Activated naive CD8-positive, alpha-beta T cell treated with anti-CD3 and anti-CD28 coated beads, Interleukin-2, amount 10 ng/mL, durations not matched to agents 7 days and 5 days (primary cell): ENCODE measurements at places on chromosomes 7 and 10. TPM values are rescaled to one million over a fixed set of nuclear protein-coding genes. Genes with fewer than 3 reads are reported as not detected.

- no peak overlapping the region for H3K4me3 ChIP-seq
- H3K27me3 ChIP-seq = no peaks in the 10 kb centered on the region
- no peak for DNase-seq
- no peaks in the 10 kb centered on the region for H3K4me1 ChIP-seq
- no peak overlapping the region for H3K27ac ChIP-seq
Observed at GRCh38 chr10:131630772-131631258, 270.0 kb upstream of the PPP2R2D start.

DNA sequence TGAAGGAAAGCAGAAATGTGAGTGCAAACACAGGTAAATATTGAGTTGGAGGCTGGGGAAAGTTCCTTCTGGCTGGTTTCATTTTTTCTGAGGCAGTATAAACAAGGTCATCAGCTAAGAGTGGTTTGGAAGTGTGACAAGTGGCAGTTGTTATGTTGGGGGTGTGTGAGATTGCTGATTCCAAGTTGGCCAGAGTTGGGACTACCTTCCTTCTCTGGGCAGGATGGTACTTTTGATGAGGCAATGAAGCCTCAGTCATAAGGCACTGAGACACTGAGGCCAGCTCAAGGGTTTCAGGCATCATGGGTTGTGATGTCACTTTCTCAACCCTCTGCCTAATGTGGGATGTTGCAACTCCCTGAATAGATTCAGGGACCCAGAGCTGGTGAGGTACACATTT is 8.2 kb upstream of the PTTG1IP2 start:
- H3K27ac ChIP-seq = no peak overlapping the region
- peaks cover 9% of the 10 kb centered on the region for H3K4me1 ChIP-seq
- H3K27me3 ChIP-seq = peaks cover 4% of the 10 kb centered on the region
- peaks cover 8% of the 10 kb centered on the region for H3K36me3 ChIP-seq

GRCh38 chr7:37769291-37769690 is 79.1 kb upstream of the NME8 start:
- H3K27me3 ChIP-seq = peaks cover 3% of the 10 kb centered on the region
- peaks cover 2% of the 10 kb centered on the region for H3K36me3 ChIP-seq
- H3K4me3 ChIP-seq = no peak overlapping the region
- H3K27ac ChIP-seq = no peak overlapping the region
- H3K4me1 ChIP-seq = peaks cover 16% of the 10 kb centered on the region
- no peak for DNase-seq

The SLC18A3 gene
- not detected for total RNA-seq

The CPN1 gene
- not detected for total RNA-seq

- H3K4me3 ChIP-seq = no peak overlapping the region
- peaks cover 7% of the 10 kb centered on the region for H3K27me3 ChIP-seq
- H3K36me3 ChIP-seq = no peaks in the 10 kb centered on the region
- no peak overlapping the region for H3K27ac ChIP-seq
Observed at GRCh38 chr10:1525354-1526162, 211.8 kb downstream of the ADARB2 start.

- DNase-seq = no peak
- H3K36me3 ChIP-seq = no peaks in the 10 kb centered on the region
- H3K27me3 ChIP-seq = peaks cover 39% of the 10 kb centered on the region
- no peak overlapping the region for H3K4me3 ChIP-seq
- H3K27ac ChIP-seq = no peak overlapping the region
Observed at GRCh38 chr10:101246639-101247038, 17.4 kb upstream of the LBX1 start.

DNA sequence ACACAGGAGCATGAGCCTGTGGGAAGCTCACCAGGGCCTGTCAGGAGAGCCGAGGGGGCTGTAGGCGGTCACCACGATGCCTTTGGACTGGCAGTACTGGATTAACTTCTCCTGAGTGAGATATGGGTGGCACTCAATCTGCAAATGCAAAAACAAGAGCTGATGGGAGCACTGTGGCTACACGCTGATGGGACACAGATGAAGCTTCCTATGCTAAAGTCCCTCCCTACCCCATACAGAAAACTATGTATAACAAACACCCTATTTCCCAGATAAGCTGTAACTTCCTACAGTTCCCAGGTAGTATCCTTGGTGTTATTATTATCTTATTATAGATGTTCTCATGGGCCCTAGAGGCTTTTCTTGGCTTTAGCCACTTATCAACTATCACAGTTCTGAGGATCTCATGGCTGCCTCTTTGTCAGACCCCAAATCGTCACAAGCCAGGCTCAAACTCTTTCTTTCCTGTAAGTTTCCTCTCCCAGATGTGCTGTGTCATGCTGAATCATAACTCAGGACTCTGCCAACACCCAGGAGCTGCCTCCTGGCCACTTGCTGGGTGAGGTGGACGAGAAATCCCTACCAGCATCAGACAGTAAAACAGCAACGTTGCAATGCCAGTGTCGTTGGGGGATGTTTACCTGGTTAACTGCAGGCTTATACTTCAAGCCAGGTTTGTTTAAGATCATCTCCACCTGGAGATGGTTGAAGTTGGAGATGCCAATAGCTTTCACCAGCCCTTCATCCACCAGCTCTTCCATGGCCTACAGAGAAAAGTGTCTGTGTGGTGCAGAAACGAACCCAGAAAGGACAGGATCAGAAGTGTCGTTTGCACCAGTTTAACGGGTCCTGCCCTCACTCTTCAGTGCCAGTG is 10.3 kb downstream of the AKR1B1 start:
- no peaks in the 10 kb centered on the region for H3K27me3 ChIP-seq
- no peak overlapping the region for H3K4me3 ChIP-seq
- no peak for DNase-seq
- H3K4me1 ChIP-seq = peaks cover 3% of the 10 kb centered on the region
- no peak overlapping the region for H3K27ac ChIP-seq
- H3K36me3 ChIP-seq = peaks cover 1% of the 10 kb centered on the region

DNA sequence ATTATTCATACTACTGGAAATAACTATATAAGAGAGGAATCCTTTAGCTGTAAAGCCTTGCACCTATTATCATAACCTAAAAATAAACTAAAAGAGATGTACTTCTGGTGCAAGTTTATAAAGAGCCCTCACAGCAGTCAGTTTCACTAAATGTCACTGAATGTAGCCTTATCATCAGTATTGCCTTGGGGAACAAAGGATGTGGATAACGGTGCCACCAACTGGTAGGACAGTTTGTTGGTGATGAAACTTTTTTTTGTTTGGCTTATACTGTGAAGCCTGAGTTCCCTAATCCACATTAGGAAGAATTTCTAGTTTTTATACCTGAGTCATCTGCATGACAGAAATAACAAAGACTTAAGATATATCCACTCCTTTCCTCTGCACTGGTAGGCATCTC is 117.9 kb upstream of the COL1A2 start:
- peaks cover 20% of the 10 kb centered on the region for H3K27me3 ChIP-seq
- H3K36me3 ChIP-seq = no peaks in the 10 kb centered on the region
- no peak overlapping the region for H3K27ac ChIP-seq
- H3K4me1 ChIP-seq = no peaks in the 10 kb centered on the region
- H3K4me3 ChIP-seq = no peak overlapping the region

DNA sequence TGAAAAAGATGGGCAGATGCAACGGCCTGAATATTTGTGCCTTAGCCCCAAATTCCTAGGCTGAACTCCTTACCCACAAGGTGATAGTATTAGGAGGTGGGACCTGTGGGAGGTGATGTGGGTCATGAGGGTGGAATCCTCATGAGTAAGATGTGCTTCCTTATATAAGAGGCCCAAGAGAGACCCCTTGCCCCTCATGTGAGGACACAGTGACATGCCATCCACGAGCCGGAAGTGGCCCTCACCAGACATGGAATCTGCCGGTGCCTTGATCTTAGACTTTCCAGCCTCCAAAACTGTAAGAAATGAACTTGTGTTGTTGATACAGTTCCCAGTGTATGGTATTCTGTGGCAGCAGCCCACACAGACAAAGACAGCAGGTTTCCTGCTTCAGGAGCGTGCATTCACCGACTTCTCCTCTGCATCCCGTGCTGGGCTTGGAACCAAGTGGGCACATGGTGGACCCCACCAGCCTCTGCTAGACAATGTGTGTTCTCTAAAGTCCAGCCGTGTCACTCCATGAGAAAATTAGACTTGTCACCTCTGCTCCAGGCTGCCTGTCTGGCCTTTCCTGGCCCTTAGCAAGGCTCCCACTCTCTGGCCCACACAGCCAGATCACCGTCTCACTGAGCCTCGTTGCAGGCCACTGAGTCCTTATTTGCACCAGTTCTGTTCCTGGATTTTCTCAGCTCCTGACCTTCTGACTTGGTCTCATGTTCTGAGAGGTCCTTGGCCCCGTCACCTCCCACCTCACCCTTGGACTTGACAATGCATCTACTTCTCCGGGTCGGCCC is 52.9 kb upstream of the CACUL1 start:
- H3K4me1 ChIP-seq = no peaks in the 10 kb centered on the region
- no peaks in the 10 kb centered on the region for H3K27me3 ChIP-seq
- H3K4me3 ChIP-seq = no peak overlapping the region
- H3K27ac ChIP-seq = no peak overlapping the region
- no peaks in the 10 kb centered on the region for H3K36me3 ChIP-seq
- no peak for DNase-seq

DNA sequence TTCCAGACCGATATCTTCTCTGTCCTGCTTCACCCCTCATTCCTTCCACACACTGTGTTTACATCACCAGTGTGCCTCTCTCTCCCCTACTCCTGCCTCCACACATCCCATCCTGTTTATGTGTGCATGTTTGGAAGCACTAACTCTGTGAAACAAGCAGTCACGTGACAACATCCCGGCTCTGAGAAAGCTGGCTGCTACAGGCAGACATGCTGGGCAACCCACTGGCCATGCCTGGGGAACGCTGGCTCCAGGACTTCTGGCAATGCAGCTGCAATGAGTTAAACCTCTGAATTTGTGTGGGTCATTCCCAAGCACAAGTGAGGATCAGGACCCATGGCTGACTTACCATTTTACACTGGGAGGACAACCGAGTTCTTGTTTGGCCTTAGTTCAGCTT is 74.0 kb downstream of the WNT2 start:
- H3K4me3 ChIP-seq = no peak overlapping the region
- no peak overlapping the region for H3K27ac ChIP-seq
- H3K36me3 ChIP-seq = no peaks in the 10 kb centered on the region
- no peak for DNase-seq
- H3K27me3 ChIP-seq = peaks cover 2% of the 10 kb centered on the region
- no peaks in the 10 kb centered on the region for H3K4me1 ChIP-seq

The TMEM254 gene
- 13.8 TPM for total RNA-seq

The MUC12 gene
- not detected for total RNA-seq

GRCh38 chr7:119010635-119011034 is 786.1 kb downstream of the ANKRD7 start:
- DNase-seq = no peak
- H3K36me3 ChIP-seq = no peaks in the 10 kb centered on the region
- H3K4me3 ChIP-seq = no peak overlapping the region
- no peaks in the 10 kb centered on the region for H3K4me1 ChIP-seq
- no peak overlapping the region for H3K27ac ChIP-seq

- peaks cover 5% of the 10 kb centered on the region for H3K27me3 ChIP-seq
- no peak for DNase-seq
- no peaks in the 10 kb centered on the region for H3K4me1 ChIP-seq
- no peaks in the 10 kb centered on the region for H3K36me3 ChIP-seq
- no peak overlapping the region for H3K27ac ChIP-seq
- no peak overlapping the region for H3K4me3 ChIP-seq
Observed at GRCh38 chr10:95482501-95483233, 78.5 kb downstream of the SORBS1 start.

- DNase-seq = no peak
- H3K4me1 ChIP-seq = peaks cover 13% of the 10 kb centered on the region
- H3K27me3 ChIP-seq = peaks cover 15% of the 10 kb centered on the region
- H3K27ac ChIP-seq = no peak overlapping the region
- H3K36me3 ChIP-seq = no peaks in the 10 kb centered on the region
Observed at GRCh38 chr7:25970911-25971310, 181.1 kb upstream of the NFE2L3 start.

DNA sequence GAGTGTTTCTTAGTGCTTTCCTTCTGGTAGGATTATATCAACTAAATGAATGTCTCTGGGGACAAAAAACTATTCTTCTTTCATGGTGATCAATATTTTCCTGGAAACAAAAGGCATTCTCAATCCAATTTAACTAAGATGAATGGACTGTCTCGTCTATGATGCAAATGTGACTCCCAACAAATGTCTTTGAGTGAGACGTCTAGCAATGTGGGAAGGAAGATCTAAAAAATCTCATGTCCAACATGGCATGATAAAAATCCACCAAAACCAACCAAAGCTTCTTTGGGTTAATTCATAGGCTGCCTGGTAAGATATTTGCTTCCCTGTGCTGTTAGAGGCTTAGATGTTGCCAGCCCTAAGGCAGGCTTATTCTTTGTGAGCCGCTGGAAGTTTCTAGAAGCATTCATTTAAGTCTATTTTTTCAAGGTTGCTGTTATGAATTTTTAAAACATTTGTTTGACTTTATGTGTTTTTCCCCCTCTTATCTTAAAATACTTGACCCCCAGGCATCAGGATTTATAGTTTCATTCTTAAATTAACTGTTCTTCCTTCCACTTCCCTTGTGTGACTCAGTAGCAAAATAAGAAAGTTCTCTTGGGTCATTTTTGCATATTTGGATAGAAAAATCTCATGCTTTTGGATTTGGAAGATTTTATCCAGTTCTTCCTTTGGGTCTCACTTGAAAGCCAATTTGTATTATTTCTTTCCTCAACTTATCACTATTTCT is 156.3 kb downstream of the NRP1 start:
- no peak overlapping the region for H3K27ac ChIP-seq
- peaks cover 14% of the 10 kb centered on the region for H3K27me3 ChIP-seq
- no peaks in the 10 kb centered on the region for H3K36me3 ChIP-seq
- DNase-seq = no peak

The DOCK1 gene
- total RNA-seq = 0.06 TPM

DNA sequence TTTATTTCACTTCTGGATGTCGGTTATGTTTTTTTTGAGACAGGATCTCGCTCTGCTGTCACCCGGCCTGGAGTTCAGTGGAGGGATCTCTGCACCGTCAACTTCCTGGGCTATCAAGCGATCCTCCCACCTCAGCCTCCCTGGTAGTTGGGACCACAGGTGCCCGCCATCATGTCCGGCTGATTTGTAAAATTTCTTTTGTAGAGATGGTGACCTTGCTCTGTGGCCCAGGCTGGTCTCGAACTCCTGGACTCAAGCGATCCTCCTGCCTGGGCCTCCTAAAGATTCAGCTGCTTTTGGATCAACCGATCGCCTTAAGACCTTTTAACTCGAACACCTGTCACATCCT is 606 bp upstream of the RABGEF1 start:
- H3K27me3 ChIP-seq = no peaks in the 10 kb centered on the region
- H3K4me1 ChIP-seq = peaks cover 10% of the 10 kb centered on the region
- peaks cover 27% of the 10 kb centered on the region for H3K36me3 ChIP-seq
- no peak for DNase-seq
- peak overlapping the region; percentile 96 for H3K4me3 ChIP-seq

DNA sequence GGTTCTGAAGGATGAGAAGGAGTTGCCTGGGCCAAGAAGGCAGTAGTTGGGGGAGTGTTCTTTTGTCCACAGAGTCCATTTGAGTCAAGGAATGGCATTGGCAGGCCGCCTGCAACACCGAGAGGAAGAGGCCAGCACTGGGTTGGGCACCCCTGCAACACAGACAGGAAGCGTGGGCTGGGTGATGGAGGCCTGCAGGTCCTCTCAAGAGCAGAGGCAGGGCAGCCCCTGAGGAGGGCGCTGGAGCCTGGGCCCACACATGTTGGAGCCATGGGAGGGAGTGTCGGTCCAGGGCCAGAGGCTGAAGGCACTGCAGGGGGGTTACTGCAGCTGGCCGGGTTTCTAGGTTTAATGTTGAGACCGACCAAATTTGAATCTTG is 137.3 kb downstream of the PTPN20 start:
- no peaks in the 10 kb centered on the region for H3K36me3 ChIP-seq
- DNase-seq = peak; percentile 39
- no peaks in the 10 kb centered on the region for H3K27me3 ChIP-seq
- no peak overlapping the region for H3K4me3 ChIP-seq
- peaks cover 12% of the 10 kb centered on the region for H3K4me1 ChIP-seq
- H3K27ac ChIP-seq = peak overlapping the region; percentile 65
